ENCODE measurements at places on chromosomes 1 and 21.

GRCh38 chr1:226960944-226961765 lies 21.1 kb downstream of the COQ8A start:
- DNase-seq, result no peak

- DNase-seq, result no peak
Measured at GRCh38 chr1:43874716-43875115, 58.9 kb upstream of the ARTN start.

GRCh38 chr1:178263341-178263740 lies 169.4 kb downstream of the RASAL2 start:
- no peak for DNase-seq

DNA sequence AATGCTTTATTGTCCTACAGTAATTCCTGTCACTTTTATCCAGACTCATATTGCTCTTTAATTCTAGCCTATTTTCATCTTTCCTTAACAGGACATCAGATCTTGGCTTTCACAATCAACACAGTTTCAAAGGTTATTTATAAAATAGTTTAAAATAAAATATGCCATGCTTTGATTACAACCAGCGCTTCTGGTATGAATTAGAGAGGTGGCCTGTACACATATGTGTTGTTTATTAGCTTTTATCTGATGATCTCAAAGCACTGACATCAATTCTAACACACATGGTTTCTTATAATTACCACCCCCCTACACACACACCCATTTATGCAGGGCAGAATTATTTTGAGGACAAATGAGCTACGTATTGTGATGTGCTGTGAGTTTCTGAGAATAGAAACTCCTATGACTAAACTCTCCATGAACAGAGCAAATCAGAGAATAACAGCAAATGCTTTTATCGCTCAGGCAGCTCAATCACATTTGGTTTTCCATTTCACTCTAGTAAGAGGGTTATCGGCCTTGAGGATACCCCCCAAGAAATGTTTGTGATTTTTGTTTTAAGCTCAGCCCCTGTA lies 18.0 kb downstream of the CD247 start:
- no peak for DNase-seq

DNA sequence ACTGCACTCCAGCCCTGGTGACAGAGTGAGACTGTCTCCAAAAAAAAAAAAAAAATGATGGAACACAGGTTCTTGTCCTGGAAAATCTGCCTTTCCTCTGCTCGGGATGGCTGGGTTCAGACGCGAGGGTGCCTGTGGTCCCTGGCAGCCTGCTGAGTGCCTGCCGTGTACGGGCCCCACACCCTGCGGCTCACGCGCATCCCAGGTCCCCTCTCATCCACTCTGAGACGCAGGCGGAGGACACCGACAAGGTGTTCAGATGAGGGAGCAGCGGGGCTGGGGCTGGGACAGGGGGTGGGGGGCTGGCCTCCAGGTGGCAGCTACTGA lies 4.3 kb upstream of the ANKRD65 start:
- no peak for DNase-seq

GRCh38 chr1:176853503-176853902 lies 311.0 kb downstream of the ASTN1 start:
- DNase-seq, result no peak

- no peak for DNase-seq
Measured at GRCh38 chr1:33516891-33517567, 44.6 kb downstream of the ZSCAN20 start.

DNA sequence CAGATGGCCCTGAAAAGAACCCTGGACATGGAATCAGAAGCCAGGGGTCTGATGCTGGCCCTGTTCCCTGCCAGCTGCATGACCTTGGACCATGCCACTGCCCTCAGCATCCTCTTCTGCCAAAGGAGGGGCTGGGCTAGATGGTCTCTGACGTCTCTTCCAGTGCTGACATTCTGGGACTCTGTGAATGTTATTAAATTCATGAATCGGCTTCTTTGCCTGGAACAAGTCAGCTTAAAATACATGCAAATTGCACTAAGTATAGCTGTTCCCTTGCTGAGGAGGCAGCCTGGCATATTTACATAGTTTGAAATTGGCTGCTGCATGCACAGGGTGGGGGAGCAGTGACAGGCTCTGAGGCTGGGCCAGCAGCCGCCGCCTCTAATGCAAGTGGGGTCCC lies 23.8 kb downstream of the KCNA2 start:
- DNase-seq, result no peak

GRCh38 chr21:33051925-33052324 lies 18.0 kb upstream of the OLIG1 start:
- DNase-seq, result no peak

GRCh38 chr21:41759926-41760325 lies 6.9 kb downstream of the RIPK4 start:
- DNase-seq, result no peak

GRCh38 chr1:34024485-34024884 lies 140.5 kb downstream of the CSMD2 start:
- DNase-seq, result no peak

- DNase-seq, result no peak
Measured at GRCh38 chr1:180854456-180854855, 58.2 kb upstream of the KIAA1614 start.

DNA sequence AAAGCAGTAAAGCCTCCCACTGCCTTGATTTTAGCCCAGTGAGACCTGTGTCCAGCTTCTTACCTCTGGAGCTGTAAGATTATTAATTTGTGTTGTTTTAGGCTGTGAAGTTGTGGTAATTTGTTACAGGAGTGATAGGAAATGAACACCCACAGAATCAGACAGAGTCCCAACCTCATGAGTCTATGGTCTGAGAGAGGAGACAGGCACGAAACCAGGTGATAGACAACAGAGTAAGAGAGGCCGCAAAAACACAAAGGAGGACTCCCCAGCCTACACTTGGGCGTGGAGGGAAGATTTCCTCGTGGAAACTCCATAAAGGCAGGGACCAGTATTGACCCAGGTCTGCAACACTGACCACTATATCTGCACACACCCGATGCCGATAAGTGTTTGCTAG lies 234.6 kb upstream of the JUN start:
- DNase-seq, result no peak

DNA sequence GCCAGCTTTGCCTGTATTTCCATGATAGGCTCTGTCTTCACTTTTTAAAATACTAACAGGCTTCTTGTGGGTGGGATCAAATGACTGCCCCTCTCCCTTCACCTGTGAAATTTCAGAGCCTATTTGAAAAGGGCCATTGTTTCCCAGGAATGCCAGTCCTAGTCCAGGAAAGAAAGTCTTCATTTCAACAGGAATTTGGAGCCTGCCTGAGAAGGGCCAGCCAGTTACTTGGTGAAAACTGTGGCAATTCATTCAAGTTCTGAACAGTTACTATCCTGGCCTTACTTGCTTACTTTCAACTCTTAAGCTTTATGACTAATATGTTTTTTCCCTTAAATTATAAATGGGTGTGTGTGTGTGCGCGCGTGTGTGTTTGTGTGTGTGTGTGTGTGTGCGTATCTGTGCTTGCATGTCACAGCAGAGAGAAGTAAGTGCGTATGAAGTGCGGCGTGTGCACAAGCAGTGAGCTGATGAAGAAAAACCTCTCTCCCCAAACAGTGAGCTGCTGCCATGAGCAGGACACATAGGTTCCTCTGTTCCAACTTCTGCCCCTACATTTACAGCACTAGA lies 67.5 kb upstream of the RNPC3 start:
- no peak for DNase-seq

- no peak for DNase-seq
Measured at GRCh38 chr1:56531624-56532349, 47.6 kb downstream of the PLPP3 start.

DNA sequence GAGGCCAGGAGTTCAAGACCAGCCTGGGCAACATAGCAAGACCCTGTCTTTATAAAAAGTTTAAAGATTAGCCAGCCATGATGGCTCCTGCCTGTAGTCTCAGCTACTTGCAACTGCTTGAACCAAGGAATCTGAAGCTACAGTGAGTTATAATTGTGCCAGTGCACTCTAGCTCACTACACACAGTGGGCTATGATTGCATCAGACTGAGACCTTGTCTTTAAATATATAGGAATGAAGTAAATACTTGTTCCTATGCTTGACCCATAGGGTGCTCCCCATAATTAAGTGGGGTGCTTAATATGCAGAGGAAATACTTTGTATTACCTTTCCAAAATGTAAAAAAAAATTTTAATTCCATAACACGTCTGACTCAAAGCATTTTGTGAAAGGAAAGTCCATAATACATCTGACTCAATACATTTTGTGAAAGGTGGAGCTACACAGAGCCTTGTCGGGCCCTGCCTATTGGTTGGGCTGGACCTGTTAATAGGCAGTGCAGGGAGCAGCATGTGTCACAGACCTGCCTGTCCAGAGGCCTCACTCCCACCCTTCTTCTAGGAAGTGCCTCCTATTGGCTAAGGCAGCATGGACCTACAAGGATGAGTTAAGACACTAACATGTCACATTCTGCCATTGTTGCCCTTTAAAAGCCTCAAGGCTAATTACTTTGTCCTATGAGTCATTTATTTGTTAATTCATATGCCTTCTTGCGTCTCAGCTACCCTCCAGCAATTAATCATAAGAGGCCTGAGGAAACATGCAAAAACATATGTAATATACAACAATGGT lies 33.6 kb downstream of the CD58 start:
- DNase-seq, result no peak

GRCh38 chr21:43916691-43917514 lies 51.9 kb downstream of the AGPAT3 start:
- peak; percentile 6 for DNase-seq

GRCh38 chr21:33206771-33207281 lies 22.9 kb upstream of the IFNAR2 start:
- DNase-seq, result no peak

GRCh38 chr21:41068496-41068895 lies 99.5 kb upstream of the BACE2 start:
- DNase-seq, result no peak

DNA sequence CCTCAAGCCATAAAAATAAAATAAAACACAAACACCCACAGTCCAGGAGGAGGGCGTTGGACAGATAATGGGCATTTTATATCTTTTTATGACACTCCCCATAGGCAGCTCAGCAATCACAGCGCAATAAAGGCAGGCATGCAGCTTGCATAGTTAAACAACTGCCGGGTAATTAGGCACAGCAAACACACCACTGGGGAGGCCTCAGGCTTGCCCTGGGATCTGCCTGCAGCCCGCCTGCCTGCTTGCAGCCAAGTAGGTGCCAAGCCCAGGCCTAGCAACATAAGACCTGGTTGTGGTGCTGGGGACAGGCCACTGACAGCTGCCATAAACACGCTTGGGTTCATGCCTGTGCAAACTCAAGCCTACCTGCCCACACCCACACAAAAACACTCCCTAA lies 54.2 kb downstream of the DMAP1 start:
- no peak for DNase-seq

GRCh38 chr1:190456129-190456528 lies 21.5 kb downstream of the BRINP3 start:
- no peak for DNase-seq

DNA sequence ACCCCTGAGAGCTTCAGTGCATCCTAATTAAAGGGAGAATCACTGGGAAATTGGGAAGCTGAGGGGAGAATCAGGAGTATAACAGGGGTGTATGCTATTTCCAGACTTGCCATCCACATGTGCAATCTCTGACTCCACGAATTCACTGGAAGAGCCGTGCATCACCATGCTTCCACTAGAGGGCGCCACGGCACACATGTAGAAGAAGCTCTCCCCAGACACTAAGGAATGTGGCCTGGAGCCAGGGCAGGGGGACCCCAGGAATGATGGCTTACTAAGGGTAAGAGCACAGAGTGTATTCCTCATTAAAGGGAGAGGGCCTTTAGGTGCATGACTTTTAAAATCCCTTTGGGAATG lies 81.5 kb downstream of the ABCA4 start:
- DNase-seq, result peak; percentile 69

DNA sequence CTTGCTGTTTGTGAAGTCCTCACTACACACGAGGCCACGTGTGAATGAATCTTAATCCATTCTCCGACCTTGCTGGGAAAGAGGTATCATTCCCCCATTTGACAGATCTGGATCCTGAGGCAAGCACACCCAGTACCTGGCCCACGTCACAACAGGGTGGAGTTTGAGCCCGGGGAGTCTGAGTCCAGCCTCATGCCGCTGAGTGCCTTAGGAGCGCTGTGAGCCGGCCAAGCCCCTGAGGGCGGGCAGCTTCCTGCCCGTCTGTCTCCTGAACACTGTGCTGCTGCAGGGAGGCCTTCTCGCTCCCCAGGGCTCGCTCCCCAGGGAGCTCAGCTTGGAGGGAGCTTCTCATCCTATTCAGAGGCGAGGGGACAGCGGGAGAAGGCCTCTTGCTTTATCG lies 29.7 kb downstream of the SLC45A1 start:
- DNase-seq, result no peak

- DNase-seq, result no peak
Measured at GRCh38 chr1:5453347-5453746, 538.9 kb downstream of the NPHP4 start.

- no peak for DNase-seq
Measured at GRCh38 chr1:200028586-200029034, 1.1 kb downstream of the NR5A2 start.

GRCh38 chr1:227362039-227362438 lies 43.7 kb upstream of the CDC42BPA start:
- no peak for DNase-seq

- DNase-seq, result no peak
Measured at GRCh38 chr1:186974774-186975181, 146.0 kb downstream of the PLA2G4A start.

- no peak for DNase-seq
Measured at GRCh38 chr1:228291906-228292608, 84.2 kb downstream of the OBSCN start.

DNA sequence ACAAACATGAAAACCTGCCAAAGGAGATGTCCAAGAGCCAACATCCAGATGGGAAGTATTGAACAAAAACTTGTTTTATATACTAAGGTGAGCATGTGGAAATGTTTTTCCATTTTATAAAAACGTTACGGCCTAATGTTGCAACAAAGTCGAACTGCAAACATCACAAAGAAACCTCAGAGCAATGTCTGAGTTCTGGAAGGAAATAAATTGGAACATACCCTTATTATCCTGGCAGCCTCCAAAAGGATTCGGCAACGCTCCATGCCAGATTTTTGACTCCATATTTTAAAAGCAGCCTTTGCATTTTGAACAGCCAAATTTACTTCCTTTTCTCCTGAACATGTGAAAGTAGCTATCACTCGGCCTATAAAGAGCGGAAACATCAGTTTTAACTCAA lies 3.3 kb downstream of the ALDH9A1 start:
- no peak for DNase-seq

DNA sequence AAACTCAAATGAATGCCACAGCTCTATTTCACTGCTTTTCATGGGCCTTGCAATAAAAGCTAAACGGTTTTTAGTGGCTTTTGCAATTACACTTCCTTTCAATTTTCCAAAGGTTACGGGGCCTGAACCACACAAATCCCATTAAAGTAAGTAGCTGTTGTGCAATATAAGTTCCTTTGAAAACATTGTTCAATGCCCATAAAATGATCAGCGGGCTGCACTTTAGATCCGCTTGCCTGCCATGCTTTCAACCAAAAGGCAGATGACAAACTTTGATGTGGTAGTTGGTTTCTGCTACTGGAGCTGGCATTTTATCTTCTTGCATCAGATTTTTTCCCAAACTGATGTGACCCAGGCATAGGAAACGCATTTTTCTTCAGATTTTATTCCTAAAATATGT lies 50.2 kb downstream of the PRRX1 start:
- DNase-seq, result no peak
